ENCODE measurements at places on chromosomes 2 and 18.

- DNase-seq = no peak
Measured at GRCh38 chr2:227799202-227799601, 14.4 kb upstream of the CCL20 start.

DNA sequence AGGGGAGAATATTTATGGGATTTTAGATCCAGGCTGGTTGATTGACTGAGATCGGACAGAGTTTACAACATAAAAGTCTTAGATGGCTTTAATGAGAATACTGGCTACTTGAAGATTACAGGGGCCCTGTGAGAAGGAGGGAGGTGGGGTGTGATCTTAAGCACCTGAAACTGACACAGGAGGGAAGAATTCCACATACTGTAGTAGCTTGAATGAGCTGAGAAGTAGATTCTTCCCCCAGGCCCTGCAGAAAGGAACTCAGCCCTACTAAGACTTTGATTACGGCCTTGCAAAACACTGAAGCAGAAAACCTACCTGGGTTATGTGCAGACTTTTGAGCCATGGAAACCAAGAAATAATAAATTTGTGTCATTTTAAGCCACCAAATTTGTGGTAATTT, 1062.9 kb upstream of the GYPC start:
- DNase-seq = no peak

GRCh38 chr2:136527560-136527959, 237.8 kb upstream of the THSD7B start:
- DNase-seq = no peak

DNA sequence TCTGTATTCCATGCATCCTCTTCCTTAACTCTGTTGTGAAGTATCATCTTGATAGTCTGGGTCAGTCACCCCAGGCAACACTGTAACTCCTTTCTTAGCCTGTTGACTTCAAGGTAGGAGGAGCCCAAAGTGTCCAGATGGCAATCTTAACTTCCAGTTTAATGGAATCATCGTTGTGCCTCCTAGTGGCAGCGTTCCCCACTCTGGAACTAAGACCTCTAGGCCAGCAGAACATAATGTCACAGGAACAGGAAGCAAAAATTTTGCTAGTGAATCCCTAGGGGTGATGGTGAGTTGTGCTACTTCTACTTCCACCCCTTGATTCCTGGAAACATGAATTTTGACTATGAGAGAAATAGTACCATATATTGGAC, 11.7 kb downstream of the SGPP2 start:
- no peak for DNase-seq

DNA sequence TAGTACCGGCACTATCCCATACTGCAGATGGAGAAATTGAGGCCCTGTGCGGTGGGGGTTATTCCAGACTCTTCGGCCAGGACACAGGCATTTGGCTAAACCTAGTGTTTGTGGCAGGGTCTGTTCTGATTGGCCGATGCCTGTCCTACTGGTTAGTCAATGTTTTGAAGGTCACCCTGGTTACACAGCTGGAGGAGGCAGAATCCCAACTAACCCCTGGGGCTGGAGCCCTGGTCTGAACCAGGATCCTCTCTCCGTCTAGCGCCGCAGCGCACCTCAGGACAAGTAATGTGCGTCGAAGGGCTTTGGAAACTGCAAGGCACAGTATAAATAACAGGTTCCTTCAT, 19.4 kb downstream of the TEX44 start:
- no peak for DNase-seq

Data from activated CD4-positive, alpha-beta T cell treated with anti-CD3 and anti-CD28 coated beads for 24 hours (primary cell).